Posterior vena cava (tissue), 2 donors: ENCODE measurements at places on chromosomes 11 and 22. TPM values are rescaled to one million over a fixed set of nuclear protein-coding genes. Genes with fewer than 3 reads are reported as not detected.

DNA sequence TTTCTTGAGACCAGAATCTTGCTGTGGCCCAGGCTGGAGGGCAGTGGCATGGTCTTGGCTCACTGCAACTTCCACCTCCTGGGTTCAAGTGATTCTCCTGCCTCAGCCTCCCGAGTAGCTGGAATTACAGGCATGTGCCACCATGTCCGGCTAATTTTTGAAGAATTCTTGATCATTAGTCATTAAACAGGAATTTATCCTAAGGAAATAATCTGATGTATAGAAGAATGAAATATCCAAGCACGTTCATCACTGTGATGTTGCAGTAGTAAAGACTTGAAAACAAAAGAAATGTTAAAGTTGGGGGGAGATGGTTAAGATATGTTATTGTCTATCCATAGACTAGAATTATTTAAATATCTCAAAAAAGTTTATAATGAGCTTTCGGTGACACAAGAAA, 23.6 kb downstream of the CBL start:
- DNase-seq: no peak

DNA sequence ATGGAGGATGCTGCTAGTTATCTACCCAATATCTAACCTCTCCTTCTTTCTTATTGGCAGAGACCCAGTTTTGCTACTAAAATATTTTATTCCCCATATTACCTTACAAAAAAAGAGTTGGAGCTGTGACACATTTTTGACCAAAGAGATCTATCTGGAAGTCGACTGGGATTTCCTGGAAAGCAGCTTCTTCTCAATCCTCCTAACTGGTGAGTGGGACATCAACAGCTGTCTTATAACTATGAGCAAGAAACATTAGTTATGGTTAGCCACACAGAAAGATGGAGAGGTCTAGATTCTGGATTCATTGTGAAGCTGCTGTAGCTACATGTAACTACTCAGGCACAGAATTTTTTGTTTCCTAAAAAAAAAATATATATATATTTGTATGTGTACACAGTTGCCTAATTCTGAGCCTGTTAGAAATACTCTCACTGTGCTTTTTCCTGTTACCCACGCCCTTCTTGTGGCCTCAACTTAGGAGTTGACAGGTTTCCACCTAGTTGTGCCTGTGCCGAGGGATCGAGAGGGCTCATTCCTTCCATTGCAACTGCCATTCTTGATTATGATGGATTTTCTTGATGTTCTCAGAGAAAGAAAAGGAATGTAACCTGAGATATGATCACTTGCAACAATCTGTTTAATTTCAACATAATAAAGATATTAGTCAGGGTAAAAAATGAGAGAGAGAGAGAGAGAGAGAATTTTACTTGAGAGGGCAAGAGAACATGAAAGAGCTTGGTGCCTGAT, 142.0 kb downstream of the SLC17A6 start:
- no peak for DNase-seq

GRCh38 chr11:100687630-100688395, 725 bp downstream of the ARHGAP42 start:
- DNase-seq: no peak

DNA sequence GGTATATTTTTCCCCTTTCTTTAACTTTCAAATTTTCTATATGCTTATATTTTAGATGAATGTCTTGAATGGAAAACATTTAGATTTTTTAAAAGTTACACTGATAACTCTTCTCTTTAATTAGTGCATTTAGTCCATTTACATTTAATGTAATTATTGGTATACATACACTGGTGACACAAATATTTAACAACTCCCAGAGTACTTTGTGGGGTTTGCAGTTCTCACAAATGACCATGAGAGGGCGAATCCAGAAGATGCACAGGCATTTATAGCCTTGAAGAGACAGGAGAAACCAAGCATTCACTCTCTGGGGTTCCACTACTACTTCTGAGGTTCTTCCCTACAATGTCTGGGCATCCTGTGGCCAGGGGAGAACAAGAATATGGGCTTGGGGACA, 125.1 kb downstream of the TIMP3 start:
- DNase-seq: no peak

DNA sequence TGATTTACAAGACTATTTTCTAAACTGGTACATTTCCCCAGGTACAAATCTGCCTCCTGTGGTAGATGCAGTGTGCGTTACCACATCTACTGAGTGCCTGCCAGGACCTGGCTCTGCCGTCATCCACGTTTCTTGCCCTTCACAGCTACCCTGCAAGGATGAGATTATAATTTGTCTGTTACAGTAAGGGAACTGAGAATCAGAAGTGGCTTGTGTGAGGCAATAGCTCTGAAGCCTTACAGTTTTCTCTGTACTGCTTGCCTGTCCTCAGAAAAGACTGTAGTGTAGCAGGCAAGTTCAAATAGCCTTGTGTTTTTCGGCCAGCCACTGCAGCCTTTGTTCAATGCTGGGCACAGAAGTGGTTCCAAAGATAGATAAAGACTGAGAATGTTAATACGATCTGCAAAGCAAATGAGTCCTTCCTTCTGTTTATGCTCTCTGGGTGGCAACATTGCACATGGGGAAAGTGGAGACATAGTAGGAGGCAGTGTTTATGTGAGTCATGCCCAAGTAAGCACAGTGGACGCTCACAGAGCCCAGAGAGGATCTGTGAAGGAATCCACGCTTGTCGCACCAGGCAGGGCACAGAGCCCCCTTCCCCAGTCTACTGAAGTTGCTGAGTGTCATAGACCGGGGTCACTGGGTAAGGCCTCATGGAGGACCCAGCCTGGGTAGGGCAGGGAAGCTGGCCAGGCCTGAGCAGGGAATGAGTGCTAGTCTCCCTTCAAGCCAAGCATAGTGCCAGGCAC, 49.1 kb downstream of the MICAL2 start:
- no peak for DNase-seq

GRCh38 chr22:26624803-26625202, 3.0 kb downstream of the CRYBA4 start:
- peak; percentile 54 for DNase-seq

- DNase-seq: no peak
Observed at GRCh38 chr11:131686836-131687235, 316.4 kb downstream of the NTM start.

GRCh38 chr11:106063009-106063408, 14.1 kb downstream of the KBTBD3 start:
- DNase-seq: no peak

The XKR3 gene
- not detected for total RNA-seq

The SLC35E4 gene
- 4.4 TPM for total RNA-seq

The SOX10 gene
- total RNA-seq: 1.6 TPM

The SLC15A3 gene
- 29.3 TPM for total RNA-seq

The KCNJ4 gene
- not detected for total RNA-seq

The OR2AG2 gene
- not detected for total RNA-seq

The OR5P2 gene
- total RNA-seq: not detected
